Adrenal gland (tissue), 19 donors: ENCODE measurements at places on chromosomes 7 and 10. TPM values are rescaled to one million over a fixed set of nuclear protein-coding genes. Genes with fewer than 3 reads are reported as not detected.

DNA sequence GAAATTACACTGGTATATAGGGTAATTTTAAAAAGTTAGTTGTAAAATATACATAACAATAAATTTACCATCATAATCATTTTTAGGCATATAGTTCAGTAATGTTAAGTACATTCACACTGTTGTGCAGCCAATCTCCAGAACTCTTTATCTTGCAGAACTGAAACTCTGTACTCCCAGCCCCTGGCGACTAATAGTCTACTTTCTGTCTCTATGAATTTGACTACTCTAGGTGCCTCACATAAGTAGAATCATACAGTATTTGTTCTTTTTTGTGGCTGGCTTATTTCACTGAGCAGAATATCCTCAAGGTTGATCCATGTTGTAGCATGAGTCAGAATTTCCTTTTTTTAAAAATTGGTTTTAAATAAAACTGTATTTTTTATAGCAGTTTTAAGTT, 41.4 kb downstream of the NRF1 start:
- DNase-seq, result no peak

DNA sequence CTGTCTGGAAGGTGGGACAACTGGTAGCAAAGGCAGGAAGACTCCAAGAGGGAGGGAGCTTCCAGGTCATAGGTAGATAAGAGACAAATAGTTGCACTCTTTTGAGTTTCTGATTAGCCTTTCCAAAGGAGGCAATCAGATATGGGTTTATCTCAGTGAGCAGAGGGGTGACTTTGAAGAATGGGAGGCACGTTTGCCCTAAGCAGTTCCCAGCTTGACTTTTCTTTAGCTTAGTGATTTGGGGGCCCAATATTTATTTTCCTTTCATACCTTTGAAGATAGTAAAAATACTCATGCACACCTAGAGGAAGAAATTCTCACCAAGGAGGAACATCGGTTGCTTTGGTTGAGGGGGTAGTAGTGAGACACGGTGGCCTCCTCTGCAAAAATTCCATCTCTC, 212.1 kb upstream of the SVIL start:
- no peak for DNase-seq

DNA sequence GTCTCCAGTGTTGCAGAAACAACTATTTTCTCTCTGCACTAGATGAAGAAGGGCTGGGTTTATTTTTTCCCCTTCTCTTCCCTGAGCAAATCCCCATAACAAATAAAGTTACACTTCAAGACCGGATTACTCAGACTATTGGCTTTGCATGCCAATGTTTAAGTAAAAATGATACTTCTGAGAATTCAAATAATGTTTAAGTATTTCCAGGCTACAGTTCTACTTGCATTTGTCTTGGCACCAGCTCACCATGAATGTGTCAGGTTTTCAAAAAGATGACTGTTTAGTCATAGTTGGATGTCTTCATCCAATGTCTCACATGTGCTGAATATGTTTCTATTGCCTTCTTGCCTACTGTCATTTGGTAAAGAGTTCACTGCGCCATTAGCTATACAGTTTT, 912.6 kb downstream of the GATA3 start:
- no peak for DNase-seq

DNA sequence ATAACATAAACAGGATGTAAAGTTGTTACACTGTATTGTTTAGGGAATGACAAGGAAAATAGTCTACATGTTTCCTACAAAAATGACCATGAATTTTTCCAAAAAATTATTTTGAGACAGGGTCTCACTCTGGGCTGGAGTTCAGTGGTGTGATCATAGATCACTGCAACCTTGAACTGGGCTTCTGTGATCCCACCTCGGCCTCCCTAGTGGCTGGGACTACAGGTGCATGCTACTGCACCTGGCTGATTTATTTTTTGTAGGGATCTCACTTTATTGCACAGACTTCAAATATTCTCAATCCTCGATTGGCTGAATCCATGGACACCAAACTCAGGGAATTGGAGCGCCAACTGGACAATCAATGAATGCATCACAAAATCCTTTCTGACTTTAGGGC, 6.6 kb downstream of the CHCHD2 start:
- no peak for DNase-seq

GRCh38 chr10:63921908-63922467, 400.8 kb downstream of the REEP3 start:
- no peak for DNase-seq

- DNase-seq, result peak; percentile 89
These were observed 967 bp upstream of the GLI3 start for GRCh38 chr7:42237811-42238541.

- no peak for DNase-seq
These were observed 947 bp downstream of the HOXA3 start for GRCh38 chr7:27151341-27151930.

DNA sequence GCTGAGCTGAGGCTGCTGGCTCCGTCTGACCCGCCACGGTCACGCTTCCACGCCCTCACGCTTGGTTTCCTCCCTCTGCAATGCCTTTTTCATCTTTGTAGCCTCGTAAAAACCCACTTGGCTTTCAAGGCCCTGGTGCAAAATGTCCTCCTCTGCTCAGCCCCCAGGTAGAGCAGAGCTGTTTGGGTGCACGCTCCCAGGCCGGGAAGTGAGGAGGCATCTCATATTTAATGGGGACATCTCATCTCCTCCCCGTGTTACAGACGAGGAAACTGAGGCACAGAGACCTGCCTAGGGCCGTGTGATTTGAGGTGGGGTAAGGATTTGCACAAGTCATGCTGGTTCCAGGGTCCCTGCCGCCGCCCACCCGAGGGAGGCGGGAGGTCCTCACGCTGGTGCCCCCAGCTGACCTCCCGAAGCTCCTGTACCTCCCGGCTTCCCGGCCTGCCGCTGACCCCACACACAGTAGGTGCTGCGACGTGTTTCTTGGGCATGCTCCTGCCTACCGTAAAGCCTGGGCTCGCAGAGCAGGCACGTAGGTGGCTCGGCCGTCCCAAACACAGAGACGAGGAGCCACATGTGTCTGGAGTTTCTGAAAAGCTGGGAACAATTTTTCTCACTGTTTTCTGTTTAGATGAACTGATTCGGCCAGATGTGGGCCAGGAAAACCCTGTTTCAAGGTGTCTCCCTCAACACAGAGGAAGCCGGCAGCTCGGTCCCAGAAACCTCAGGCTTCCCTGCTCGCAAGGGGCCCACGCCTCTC, 11.5 kb downstream of the FOXL3 start:
- no peak for DNase-seq

- DNase-seq, result peak; percentile 10
These were observed 53.5 kb downstream of the ZNF467 start for GRCh38 chr7:149719912-149720335.

DNA sequence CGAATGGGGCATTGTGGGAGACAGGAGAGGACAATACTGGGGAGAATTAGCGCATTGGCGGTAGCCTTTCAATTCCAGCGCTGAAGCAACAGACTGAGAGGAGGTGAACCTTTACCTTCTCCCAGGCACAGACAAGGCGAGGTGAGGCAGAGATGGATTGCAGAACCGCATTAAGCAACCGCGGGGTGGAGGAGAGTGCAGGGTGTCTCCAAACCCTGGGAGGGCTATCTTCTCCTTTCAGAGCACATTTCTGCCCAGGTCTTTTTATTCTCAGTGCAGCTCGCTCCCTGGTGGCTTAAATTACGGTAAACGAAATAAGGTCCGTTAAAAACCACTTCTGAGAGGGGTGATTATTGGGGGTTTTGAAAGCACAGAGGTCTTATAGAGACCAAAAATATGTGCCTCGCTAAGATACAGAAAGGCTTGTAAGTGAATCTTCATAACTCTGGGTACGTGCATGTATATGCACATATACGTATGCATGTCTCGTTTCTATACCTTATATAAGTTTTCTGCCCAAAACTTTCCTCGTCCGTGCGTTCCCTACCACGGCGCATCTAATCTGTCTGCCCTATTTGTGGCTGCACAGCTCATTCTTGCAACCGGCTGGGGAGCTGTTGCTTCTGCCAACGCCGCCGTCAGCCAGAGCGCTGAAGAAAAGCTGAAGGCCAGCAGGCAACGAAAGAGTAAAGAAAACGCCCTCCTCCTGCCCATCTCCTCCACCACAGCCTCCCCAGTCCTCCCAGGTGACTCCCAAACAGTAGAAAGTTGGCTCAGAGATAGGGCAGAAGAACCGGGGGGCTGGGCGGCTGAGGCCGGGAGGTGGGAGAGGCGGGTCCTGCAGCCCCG, 895 bp upstream of the ZNF804B start:
- no peak for DNase-seq

DNA sequence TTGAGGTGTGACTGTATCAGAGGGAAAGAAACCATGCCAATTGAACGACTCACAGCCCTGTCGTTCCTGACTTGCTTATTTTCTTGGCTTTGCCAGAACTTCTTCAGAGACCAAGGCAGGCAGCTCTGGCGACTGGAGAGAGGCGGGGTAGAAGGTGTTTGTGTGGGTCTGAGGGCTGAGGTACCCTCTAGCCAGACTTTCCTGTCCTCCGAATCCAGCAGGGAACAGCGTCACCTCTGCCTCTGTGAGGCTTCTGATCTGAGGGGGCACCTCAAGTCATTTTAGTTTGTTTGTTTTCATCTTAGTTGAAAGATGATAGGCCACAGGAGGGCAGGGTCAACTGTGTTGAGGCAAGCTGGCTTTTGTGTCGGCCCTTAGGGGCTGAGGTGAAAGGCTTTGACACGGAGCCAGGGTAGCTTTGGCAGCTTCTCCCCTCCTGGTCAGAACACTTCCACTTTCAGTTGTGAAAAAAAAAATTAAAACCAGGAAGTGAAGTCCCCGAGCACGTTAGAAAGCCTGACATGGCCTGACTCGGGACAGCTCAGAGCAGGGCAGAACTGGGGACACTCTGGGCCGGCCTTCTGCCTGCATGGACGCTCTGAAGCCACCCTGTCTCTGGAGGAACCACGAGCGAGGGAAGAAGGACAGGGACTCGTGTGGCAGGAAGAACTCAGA, 1.9 kb downstream of the ACSL5 start:
- peak; percentile 67 for DNase-seq

DNA sequence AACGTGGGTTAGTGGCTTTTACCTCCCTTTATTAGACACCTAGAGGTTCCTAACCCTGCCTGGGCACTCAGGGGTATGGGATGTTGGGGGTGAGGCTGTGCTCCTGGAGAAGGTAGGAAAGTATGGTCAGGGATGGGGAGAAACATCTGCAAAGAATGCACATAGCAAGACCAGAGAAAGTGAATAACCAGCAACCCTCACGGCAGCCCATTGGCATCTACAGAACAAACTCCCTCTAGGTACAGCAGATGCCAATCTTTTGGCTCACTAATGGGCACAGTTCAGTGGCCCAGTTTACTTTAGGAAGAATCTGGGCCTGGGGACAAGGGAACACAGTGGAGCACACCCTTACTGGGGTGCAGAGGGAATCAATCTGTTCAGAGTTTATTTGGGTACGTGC, 143.9 kb downstream of the JAZF1 start:
- DNase-seq, result no peak

DNA sequence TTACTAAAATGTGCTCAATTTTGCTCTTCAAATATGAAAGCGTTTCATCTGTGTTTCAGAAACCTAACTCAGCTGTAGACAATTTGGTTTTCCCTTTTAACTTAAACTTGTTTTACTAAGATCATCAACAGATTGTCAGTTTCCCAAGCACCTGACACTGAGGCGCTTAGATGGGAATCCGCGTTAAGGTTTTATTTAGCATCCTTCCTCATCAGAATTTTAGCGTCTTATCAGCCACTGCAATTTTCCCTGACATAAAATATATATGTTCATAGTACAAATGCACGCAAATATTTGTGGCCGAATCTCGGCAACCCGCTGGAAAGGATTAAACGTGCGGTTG, 1.2 kb downstream of the SGCE start:
- DNase-seq, result no peak

GRCh38 chr10:91758303-91759146, 39.7 kb upstream of the TNKS2 start:
- no peak for DNase-seq

DNA sequence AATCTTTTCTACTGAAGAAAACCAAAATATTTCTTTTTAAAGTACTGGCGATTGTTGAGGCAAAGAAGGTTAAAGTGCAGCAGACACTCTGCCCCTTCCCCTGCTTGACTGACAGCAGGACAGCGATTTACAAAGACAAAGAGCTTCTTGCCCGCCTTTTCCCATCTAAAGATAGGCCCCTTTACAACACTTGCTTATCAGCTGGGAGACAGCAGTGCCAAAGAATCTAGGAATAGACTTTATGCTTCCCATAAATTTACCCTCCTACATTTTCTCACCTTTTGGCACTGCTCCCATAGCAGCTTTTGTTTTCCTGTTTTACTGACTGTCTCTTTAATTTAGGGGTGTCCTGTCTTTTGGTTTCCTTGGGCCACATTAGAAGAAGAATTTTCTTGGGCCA, 824.1 kb downstream of the CCSER2 start:
- DNase-seq, result no peak

- no peak for DNase-seq
These were observed 78.3 kb downstream of the LRRC17 start for GRCh38 chr7:102991077-102991539.

DNA sequence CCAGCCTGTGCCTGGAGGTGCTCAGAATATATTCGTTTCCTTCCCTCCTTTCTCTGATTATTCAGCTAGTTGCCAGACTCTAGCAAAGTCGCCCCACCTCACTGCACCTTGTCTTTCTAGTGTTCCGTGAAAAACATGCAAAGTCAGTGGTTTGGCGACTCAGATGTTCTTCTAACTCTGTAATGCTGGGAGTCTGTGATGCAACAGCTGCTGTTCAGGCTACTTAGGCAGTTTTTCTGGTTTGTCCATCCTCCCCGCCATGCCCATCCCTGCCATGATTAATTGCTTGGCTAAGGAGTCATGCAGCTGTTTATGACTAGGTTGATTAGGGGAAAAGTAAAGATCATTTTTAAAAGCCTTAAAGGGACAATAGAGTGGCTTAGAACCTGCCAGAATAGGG, 99.4 kb downstream of the MTPN start:
- DNase-seq, result no peak

GRCh38 chr10:70352401-70353097, 29.9 kb downstream of the LRRC20 start:
- DNase-seq, result no peak

- DNase-seq, result no peak
These were observed 3.2 kb downstream of the PRKG1 start for GRCh38 chr10:51077507-51077906.

ZCCHC24 gene
- 19.9 TPM for polyA plus RNA-seq

ADAP1 gene
- 40.5 TPM for polyA plus RNA-seq

GIMAP1 gene
- 1.5 TPM for polyA plus RNA-seq

SSC4D gene
- 3.9 TPM for polyA plus RNA-seq

PON2 gene
- 360 TPM for polyA plus RNA-seq

NEBL gene
- polyA plus RNA-seq, result 6.3 TPM

SLC13A1 gene
- polyA plus RNA-seq, result not detected

PAX4 gene
- not detected for polyA plus RNA-seq

LIPJ gene
- polyA plus RNA-seq, result 0.05 TPM
